K562 (cell line): ENCODE measurements at places on chromosomes 2 and 18.

GRCh38 chr2:212923393-212923792 lies 228.0 kb downstream of the IKZF2 start:
- DNase-seq: no peak
- H3K27ac ChIP-seq: no peak overlapping the region
- H3K4me1 ChIP-seq: no peaks in the 10 kb centered on the region

- H3K27ac ChIP-seq: peak overlapping the region; percentile 95
- H3K4me3 ChIP-seq: peak overlapping the region; percentile 26
- H3K27me3 ChIP-seq: no peaks in the 10 kb centered on the region
- peaks cover 34% of the 10 kb centered on the region for H3K4me1 ChIP-seq
Observed at GRCh38 chr18:9803063-9803697, 82.6 kb upstream of the TXNDC2 start.

DNA sequence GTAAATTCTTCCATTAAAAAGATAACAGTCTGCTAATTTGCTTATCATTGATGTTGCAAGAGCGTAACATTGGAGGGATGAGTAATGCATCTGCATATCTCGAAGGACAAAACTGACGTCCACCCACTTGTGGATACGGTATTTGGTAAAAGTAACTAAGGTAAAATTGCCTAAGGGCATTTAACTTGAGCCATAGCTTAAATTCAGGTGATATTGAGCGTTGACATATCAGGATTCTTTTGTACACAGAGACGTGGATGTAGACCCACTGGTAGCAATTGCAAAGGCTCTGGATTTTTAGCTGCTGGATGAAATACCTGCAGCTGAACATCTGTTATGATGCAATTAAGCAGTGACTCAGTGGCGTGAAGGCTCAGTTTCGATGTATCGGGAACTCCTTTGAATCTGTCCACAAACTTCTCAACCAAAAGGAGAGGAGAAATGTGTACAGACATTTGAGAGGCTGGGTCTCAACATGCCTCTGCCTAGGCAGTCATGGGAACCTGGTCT lies 119.3 kb downstream of the SPTBN1 start:
- no peak for DNase-seq
- no peak overlapping the region for H3K27ac ChIP-seq
- no peak overlapping the region for H3K4me3 ChIP-seq
- peaks cover 19% of the 10 kb centered on the region for H3K4me1 ChIP-seq
- no peaks in the 10 kb centered on the region for H3K27me3 ChIP-seq

GRCh38 chr2:24451805-24452501 lies 39.1 kb upstream of the NCOA1 start:
- H3K36me3 ChIP-seq: no peaks in the 10 kb centered on the region
- no peaks in the 10 kb centered on the region for H3K27me3 ChIP-seq
- peaks cover 5% of the 10 kb centered on the region for H3K4me1 ChIP-seq

DNA sequence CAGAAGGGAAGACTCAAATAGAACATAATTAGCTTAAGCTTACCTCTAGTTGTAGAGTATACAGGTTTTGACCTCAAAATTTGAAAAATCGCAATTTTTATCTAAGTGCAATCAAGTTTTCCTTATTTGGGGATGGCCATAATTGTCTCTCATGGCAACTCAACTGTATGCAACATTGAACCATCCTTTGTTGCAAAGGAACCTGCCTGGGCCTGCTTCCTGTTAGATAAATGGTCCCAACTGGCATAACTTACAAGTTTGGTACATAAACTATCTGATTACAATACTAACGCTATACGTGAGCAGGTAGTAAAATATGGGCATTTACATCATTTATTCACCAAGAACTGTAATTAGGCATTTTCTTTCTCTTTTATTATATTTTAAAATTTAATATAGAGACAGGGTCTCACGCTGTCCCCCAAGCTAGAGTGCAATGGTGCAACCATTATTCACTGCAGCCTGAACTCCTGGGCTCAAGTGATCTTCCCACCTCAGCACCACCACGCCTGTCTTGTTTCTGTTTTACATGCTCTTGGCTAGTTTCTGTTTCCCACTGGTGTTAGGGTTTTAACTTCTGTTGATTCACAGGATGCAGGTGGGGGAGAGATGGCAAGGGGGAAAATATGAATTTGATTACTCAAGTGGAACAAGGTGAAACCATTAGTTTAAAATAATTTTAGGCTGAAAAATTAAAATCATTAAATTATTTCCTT lies 55.3 kb upstream of the B3GNT2 start:
- H3K4me1 ChIP-seq: no peaks in the 10 kb centered on the region
- H3K27ac ChIP-seq: no peak overlapping the region
- no peaks in the 10 kb centered on the region for H3K27me3 ChIP-seq
- no peaks in the 10 kb centered on the region for H3K36me3 ChIP-seq
- DNase-seq: no peak

DNA sequence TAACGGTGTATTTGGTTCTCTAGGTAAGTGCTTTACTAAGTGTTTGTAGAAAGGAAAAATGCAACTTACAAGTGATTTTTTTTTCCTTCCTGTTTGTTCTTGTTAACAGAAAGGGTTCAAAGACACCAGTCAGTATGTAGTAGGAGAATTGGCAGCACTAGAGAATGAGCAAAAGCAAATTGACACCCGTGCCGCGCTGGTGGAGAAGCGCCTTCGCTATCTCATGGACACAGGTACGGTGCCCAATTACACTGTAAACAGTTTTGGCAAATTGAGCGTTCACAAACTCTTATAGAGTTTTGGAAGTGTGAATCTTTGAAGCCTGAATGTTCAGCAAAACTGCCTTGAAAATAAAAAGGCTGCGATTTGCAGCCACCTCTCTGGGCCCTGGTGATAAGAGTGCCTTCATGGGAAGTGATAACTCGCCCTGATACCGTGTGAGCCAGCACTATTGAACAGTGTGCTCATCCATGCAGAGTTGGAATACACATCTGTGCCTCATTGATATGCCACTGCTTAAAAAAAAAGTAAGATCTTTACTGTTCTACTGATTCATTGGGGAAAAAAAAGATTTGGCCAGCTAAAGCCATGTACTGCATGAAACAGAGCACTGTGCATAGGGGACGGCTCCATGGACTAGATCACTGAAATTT lies 54.0 kb upstream of the OTX1 start:
- H3K4me3 ChIP-seq: no peak overlapping the region
- H3K4me1 ChIP-seq: no peaks in the 10 kb centered on the region; the same call in 1 of the 2 replicates
- DNase-seq: peak; percentile 85
- peaks cover 2% of the 10 kb centered on the region; the same call in 1 of the 3 replicates for H3K36me3 ChIP-seq

GRCh38 chr2:75619956-75620740 lies 26.4 kb upstream of the MRPL19 start:
- peaks cover 5% of the 10 kb centered on the region; the same call in 1 of the 2 replicates for H3K27me3 ChIP-seq
- H3K27ac ChIP-seq: no peak overlapping the region
- no peaks in the 10 kb centered on the region for H3K36me3 ChIP-seq
- no peak overlapping the region for H3K4me3 ChIP-seq
- H3K4me1 ChIP-seq: no peaks in the 10 kb centered on the region
- DNase-seq: no peak

GRCh38 chr2:233353769-233354499 lies at the start of gene DGKD:
Gene DGKD (plus strand): TSS chr2:233354494. CDS start chr2:233354519, 25 bp downstream.
- H3K4me1 ChIP-seq: peaks cover 36% of the 10 kb centered on the region
- DNase-seq: peak; percentile 86
- no peaks in the 10 kb centered on the region for H3K27me3 ChIP-seq
- peak within 1 kb of the TSS; percentile 62; the same call in 2 of the 3 replicates for H3K27ac ChIP-seq

DNA sequence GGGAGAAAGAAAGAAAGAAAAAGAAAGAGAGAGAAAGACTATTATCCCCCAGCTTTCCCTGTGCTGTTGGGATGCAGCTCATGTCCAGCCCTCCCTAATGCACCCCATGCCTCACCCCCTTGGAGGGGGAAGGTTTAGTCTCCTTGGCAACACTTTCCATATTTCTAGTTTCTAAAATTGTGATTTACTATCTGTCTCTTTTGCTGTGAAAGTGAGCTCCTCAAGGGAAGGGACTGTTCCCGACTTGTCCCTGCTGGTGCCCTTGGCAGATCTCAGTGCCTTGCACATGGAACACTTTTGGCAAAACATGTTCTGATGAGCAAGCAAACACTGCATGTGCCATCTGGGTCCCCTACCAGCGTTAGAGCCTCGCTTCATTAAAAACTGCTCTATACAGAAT lies 11.7 kb upstream of the NAPG start:
- no peak for DNase-seq
- peaks cover 38% of the 10 kb centered on the region for H3K27me3 ChIP-seq
- no peak overlapping the region for H3K27ac ChIP-seq

- H3K27me3 ChIP-seq: no peaks in the 10 kb centered on the region
- peak within 1 kb of the TSS; percentile 88 for H3K27ac ChIP-seq
- peaks cover 28% of the 10 kb centered on the region; the same call in 2 of the 3 replicates for H3K36me3 ChIP-seq
- DNase-seq: peak; percentile 95
- peaks cover 7% of the 10 kb centered on the region; the same call in 1 of the 3 replicates for H3K4me1 ChIP-seq
- peak within 1 kb of the TSS; percentile 63 for H3K4me3 ChIP-seq
Observed at GRCh38 chr18:712401-713134, at the start of gene ENOSF1. Gene ENOSF1 (minus strand): TSS chr18:712630. CDS start chr18:712587, 43 bp downstream.

GRCh38 chr2:139083121-139083520 lies 302.9 kb upstream of the NXPH2 start:
- H3K4me1 ChIP-seq: no peaks in the 10 kb centered on the region
- no peaks in the 10 kb centered on the region for H3K27me3 ChIP-seq
- no peak for DNase-seq
- H3K4me3 ChIP-seq: no peak overlapping the region

DNA sequence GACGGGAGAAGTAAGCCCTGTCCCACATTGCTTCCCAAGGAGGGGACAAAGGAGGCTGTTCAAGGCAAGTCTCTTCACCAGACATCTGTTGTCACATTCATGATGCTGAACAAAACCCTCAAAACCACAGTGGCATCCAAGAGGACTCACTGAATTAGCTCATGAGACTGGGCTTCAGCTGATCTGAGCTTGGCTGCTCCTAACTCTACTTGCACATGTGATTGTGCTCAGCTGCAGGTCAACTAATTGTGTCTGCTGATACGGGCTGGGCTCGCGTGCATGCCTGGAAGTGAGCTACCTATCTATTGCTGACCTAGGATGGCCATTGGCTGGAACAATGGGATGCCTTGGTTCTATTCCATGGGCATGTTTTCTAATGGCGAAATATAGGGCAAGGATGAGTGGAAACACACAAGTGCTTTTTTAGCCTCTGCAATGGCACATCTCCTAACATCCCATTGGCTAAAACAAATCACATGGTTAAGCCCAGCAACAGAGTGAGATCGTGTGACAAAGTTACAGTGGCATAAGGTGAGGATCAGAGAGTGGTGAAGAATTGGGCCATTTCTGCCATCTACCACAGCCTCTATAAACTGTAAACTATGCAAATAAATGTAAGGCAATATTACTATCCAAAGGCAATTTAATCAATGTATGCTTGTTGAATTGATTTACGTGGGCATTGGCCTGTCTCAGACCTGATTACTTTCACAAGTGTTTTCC lies 52.9 kb upstream of the CAPN13 start:
- H3K27ac ChIP-seq: no peak overlapping the region
- DNase-seq: no peak
- H3K4me1 ChIP-seq: no peaks in the 10 kb centered on the region
- H3K36me3 ChIP-seq: no peaks in the 10 kb centered on the region
- peaks cover 5% of the 10 kb centered on the region for H3K27me3 ChIP-seq

GRCh38 chr2:95349568-95350322 lies 52.6 kb downstream of the KCNIP3 start:
- no peak for DNase-seq
- H3K27me3 ChIP-seq: peaks cover 7% of the 10 kb centered on the region

GRCh38 chr2:88036606-88037005 lies 19.0 kb downstream of the KRCC1 start:
- no peak overlapping the region for H3K4me3 ChIP-seq
- no peaks in the 10 kb centered on the region for H3K27me3 ChIP-seq
- no peaks in the 10 kb centered on the region for H3K36me3 ChIP-seq
- H3K4me1 ChIP-seq: no peaks in the 10 kb centered on the region; the same call in 2 of the 3 replicates
- no peak overlapping the region for H3K27ac ChIP-seq

DNA sequence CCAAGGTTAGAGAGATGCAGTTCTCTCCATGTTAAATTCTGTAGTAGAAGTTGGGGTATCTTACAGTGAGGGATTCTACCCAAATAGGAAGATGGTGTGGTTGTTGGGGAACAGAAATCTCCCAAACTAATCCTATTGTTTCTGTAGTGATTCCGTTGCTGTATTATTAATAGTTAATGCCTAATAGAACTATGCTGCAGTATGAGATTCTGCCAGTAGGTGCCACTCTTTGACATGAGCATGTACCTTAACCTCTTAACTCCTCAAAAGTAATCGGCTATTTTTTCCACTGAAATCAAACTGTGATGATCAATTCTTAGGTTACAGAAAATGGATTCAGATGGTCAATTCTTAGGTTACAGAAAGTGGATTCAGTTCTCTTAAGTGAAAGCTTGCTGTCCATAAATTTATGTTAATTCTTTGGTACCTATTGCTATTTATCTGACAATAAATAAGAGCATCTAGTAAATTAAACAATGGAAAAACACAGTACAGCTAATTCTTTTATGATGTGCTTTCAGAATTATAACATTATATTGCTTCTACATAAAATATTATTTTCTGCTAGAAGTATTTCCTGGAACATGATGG lies 97.9 kb upstream of the DLX2 start:
- H3K4me3 ChIP-seq: no peak overlapping the region
- no peak overlapping the region for H3K27ac ChIP-seq
- DNase-seq: peak; percentile 29
- no peaks in the 10 kb centered on the region for H3K4me1 ChIP-seq
- 0 out of 2 replicates have a peak, but pooled peaks cover 12% of the 10 kb centered on the region for H3K27me3 ChIP-seq
- H3K36me3 ChIP-seq: no peaks in the 10 kb centered on the region

DNA sequence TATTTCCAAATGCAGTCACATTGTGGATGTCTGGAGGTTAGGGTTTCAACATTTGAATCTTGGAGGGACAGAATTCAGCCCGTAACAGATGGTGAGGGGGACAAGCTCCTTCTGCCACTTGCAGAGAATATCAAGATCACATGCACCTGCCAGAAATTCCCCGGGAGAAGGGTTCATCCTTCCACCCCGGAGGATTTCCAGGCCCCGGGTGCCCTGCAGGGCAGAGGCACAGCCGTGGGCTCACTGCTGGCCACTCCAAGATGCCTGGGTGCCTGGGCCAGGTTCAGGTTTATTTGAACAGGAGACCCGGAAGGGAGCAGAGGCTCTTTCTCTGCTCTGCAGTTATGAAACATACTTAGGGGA lies 38.2 kb upstream of the MGAT4A start:
- no peaks in the 10 kb centered on the region for H3K36me3 ChIP-seq
- H3K4me3 ChIP-seq: no peak overlapping the region
- no peak for DNase-seq
- no peak overlapping the region for H3K27ac ChIP-seq
- peaks cover 68% of the 10 kb centered on the region for H3K27me3 ChIP-seq

GRCh38 chr2:36507408-36507812 lies 90.6 kb downstream of the FEZ2 start:
- H3K27ac ChIP-seq: no peak overlapping the region
- H3K4me1 ChIP-seq: peaks cover 9% of the 10 kb centered on the region; the same call in 2 of the 3 replicates
- no peak overlapping the region for H3K4me3 ChIP-seq
